Activated gamma-delta T cell (primary cell): ENCODE measurements at places on chromosomes 5 and 9.

DNA sequence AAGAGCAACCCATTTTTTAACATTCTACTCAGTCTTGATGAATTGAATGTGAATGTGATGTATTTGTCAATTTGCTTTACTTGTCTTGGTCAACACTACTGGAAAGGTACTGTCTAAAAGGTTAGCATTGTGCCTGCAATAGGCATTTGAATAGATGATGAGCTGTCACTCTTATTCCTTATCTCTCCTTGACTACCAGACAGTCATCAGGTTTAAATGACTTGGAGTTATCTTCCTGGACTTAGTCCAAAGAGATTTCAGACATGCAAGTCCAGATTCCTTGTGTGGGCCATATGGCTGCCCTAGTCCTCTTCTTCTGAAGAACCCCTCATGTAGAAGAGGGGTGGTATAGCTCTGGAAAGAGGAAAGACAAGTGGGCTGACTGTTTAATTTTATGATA, 4.8 kb downstream of the ARHGEF28 start:
- no peak for DNase-seq

GRCh38 chr5:168770036-168770498, 190.9 kb upstream of the PANK3 start:
- no peak for DNase-seq

DNA sequence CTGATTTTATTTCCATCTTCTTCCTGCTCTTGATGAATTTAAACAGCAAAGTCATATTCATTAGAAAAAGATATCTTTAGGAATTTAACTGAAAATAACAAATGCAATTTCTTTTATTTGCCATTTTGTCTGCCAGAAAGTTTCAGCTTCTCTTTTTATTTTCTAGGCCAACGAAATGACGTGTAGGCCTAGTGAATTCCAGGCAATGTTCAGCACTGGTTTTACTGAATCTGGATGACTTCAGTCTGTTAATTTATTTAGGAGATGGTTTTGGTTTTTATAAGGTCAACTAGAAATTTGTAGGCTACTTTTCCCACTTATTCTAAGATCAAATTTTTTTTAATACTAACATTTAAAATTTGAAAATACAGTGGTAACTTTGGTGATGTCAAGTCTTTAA, 129.1 kb upstream of the VCAN start:
- DNase-seq, result no peak

GRCh38 chr5:1639757-1640156, 116.0 kb upstream of the LPCAT1 start:
- no peak for DNase-seq

DNA sequence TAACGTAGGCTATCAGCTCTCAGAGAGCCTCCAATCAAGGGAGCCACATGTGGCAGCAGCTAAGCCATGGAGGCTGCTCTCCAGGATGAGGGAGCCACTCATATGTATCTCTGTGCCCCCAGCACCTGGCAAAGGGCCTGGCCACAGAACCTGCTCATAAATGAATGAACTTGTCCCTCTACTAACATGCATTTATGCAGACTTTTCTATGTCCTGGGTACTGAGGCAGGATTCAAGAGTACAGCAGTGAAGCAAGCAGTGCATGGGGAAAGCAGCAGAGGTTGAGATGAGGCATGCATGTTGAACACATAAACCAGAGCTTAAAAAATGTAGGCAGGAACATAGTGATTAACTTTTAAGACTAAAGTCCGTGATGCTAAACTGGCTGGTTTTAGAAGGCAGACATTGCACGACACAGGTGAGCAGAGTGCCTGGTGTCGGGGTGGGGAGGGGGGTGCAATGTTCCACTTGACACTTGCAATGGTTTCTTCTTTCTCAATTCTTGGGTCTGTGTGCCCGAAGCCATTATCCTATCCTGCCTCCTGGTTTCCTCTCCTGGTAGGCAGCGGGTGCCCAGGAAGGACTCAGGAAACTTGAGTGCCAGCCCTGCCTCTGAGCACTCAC, 142.8 kb upstream of the ALDH1B1 start:
- DNase-seq, result no peak

- no peak for DNase-seq
Measured at GRCh38 chr5:151775025-151775606, 3.4 kb downstream of the G3BP1 start.
